ENCODE measurements at places on chromosomes 13 and 19.

DNA sequence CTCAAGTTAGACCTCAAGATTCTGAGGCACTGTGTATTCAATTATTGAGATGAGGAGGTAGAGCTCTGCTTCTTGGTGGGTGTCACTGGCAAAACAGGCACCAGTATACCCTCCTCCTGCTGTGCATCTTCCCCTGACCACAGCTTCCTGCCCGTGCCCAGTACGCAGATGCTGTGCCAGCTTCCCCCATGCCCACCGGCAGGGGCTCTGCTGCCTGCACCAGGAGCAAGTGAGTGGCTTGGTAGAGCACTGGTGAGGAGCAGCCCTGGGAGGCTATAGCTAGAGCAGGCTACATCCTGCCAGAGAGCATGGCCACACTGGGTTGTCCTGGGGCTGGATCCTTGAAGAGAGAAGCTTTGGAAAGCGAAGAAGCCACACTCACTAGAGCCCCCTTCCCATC lies 21.0 kb upstream of the RNF17 start:
- no peak for DNase-seq

GRCh38 chr19:23098286-23098685 lies 18.5 kb upstream of the ZNF730 start:
- DNase-seq, result no peak

GRCh38 chr13:98944336-98944735 lies 33.5 kb downstream of the DOCK9 start:
- DNase-seq, result no peak

DNA sequence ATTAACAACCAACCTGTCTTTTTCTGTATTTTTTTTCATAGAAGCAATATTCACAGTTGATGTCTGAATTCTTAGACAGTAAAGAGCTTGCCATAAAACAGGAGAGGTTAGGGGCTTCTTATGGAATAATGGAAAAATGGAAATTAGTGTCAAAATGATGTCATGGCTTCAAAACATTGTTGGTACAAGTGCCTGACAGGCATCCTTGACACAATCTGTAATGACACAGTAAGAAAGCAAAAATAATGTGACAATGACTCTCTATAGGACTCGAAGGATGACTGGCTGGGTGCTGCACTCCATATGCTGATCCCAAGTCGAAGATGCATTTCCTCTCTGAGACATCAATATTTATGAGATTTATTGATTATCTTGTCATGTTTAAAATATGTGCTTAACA lies 205.3 kb upstream of the DACH1 start:
- no peak for DNase-seq

GRCh38 chr13:76773448-76774094 lies 112.6 kb downstream of the KCTD12 start:
- no peak for DNase-seq

- DNase-seq, result no peak
Observed at GRCh38 chr19:23771761-23772674, 13.3 kb upstream of the ZNF681 start.

- no peak for DNase-seq
Observed at GRCh38 chr13:32408296-32409000, 19.5 kb downstream of the N4BP2L1 start.

GRCh38 chr13:26025196-26025595 lies 26.6 kb downstream of the SHISA2 start:
- no peak for DNase-seq

DNA sequence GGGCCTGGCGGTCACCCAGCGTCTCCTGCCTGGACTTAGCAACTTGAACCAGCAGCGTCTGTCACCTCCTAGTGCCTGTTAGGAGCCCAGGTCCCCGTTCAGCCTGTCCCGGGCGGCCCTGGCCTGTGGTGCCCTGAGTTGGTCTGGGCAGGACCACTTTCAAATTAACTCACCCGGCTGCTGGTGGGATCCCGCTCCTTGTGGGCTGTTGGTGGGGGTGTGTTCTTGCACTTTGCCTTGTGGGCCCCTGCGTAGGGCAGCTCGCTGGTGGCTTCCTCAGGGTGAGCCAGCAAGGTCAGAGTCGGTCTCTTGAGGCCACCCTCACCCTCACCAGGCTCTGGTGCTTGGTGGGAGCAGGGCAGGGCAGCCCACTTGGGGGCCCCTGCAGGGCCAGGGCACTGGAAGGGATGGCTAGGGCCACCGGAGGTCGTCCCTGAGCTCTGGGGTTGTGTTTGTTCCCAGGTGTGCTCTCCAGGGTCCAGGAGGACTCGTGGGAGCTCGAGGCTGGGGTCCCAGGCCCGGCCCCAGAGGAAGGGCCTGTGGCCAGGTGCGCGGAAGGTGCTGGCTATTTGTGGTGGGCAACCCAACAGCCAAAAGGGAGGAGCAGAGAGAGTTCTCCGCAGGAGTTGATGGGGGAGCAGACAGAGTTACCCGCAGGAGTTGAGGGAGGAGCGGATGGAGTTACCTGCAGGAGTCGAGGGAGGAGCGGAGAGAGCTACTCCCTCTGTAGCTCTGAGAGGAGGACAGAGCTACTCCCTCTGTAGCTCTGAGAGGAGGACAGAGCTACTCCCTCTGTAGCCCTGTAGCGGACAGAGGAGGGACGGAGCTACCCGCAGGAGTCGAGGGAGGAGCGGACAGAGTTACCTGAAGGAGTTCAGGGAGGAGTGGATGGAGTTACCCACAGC lies 16.9 kb downstream of the TFDP1 start:
- no peak for DNase-seq

GRCh38 chr19:34677386-34678084 lies at the start of gene ZNF302:
ZNF302 (plus strand) TSS chr19:34677678; CDS start chr19:34678805, 1,127 bp downstream.
- DNase-seq, result peak; percentile 94

DNA sequence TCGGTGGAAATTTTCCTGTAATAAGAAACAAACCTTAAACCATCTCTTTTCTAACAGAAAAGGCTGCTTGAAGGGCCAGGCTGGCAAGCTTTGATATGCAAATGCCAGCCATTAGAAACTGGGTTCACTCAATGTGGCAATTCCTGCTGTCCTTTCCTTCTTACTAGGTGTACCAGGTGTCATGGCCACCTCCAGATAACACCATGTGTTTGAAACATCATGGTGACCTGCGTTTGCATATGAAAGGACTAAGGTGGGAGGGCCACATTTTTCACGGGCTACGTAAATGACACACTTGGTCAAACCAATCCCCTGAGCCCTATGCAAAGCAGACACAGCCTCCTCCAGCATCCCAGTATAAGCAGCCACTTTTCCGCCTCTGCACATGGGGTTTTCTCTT lies 789.1 kb upstream of the SLITRK5 start:
- DNase-seq, result no peak

- DNase-seq, result no peak
Observed at GRCh38 chr19:46992699-46993535, 26.7 kb upstream of the NPAS1 start.

Measured in GM20000 (cell line).